Fibroblast of lung (primary cell): ENCODE measurements at places on chromosomes 12 and 14. TPM values are rescaled to one million over a fixed set of nuclear protein-coding genes. Genes with fewer than 3 reads are reported as not detected.

DNA sequence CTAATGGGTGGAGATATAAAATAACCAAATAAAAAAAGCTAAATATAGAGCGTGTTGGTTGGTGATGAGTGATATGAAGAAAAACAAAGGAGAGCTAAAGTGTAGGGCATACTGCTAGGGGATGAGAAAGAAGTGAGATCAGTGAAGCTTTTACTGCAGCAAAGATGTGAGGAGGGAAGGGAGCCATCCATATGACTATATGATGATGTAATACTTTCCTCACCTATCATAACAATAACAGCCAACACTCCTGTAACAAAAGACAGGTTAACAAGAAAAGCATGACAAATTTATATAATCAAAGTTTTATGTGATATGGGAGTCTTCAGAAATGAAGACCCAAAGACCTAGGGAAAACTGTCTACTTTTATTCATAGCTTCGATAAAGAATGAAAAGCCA, 57.4 kb upstream of the LRFN5 start:
- no peak for DNase-seq

- DNase-seq: peak; percentile 10
These were observed 1.1 kb downstream of the DIP2B start for GRCh38 chr12:50505675-50506530.

DNA sequence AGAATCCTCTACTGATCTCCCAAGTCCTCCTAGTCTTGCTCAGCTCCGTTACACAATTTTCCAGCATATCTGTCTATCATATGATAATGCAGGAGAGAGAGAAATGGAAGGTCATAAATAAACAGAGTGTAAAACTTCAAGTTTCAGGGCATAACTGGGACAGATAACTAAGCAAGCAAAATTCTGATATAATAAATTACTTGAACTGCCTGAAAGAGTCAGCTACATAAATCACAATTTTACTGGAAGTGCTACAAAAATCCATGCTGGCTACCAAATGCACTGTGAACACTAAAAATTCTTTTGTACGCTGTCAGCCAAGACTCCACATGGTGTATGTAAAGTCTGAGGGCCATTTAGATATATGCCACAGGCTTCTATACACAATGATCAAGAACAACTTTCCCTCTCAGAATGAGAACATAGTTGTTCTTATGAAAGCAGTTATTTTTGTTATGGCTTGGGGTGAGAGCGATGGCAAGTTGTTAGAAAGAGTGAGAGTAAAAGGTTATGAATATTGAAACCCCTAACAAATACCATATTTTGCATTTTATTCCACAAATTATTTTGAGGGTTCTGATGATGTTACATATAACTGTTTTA, 41.1 kb downstream of the GRIP1 start:
- peak; percentile 73 for DNase-seq

DNA sequence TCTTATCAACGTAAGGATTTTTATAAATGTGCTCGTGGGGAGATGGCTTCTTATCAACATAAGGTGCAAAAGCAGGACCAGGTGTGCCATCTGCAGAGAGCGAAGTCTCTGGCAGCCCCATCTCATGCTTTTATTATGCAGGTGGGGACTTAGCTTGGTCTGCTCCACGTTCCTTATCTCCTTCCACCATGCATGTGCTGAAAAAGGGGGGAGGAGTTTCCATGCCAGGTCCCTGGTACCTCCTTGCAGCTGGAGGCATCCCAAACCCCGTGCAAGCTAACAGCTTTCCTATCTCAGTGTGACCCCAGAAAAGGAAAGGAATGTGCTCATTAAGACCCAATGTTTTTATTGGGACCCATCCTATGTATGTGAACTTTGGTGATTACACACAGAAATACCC, 608.5 kb downstream of the TMEM121 start:
- DNase-seq: no peak

GRCh38 chr12:107684029-107684795, 1.4 kb upstream of the PWP1 start:
- DNase-seq: peak; percentile 3

DNA sequence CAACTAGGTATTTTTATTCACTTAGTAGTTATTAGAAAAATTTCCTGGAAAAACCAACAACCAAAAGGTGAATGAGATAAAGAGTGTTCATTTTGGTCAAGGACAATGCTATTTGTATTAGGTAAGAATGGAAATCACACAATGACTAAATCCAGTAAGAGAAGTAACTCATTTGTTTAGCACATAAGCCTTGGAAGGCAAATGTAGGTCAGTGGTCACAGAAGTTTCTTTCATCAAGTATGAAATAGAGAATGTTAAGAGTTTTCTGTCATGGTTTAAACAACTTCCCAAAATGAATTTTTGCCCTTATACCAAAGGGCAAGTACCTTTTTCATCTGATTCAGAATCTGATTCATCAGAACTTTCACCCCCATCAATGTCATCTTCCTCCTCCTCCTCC, 101.7 kb downstream of the KIF21A start:
- no peak for DNase-seq

- DNase-seq: peak; percentile 19
These were observed 37.2 kb upstream of the C14orf132 start for GRCh38 chr14:96001866-96002497.

- DNase-seq: peak; percentile 4
These were observed 22.6 kb downstream of the IFNG-AS1 start for GRCh38 chr12:68011882-68012207.

GRCh38 chr12:58443981-58444371, 476.3 kb downstream of the LRIG3 start:
- peak; percentile 40 for DNase-seq

- DNase-seq: no peak
These were observed 21.6 kb downstream of the PKP2 start for GRCh38 chr12:32874975-32875374.

- peak; percentile 85 for DNase-seq
These were observed 201.0 kb upstream of the DIO3 start for GRCh38 chr14:101360054-101360911.

GRCh38 chr12:111037047-111037446, 116.7 kb upstream of the MYL2 start:
- no peak for DNase-seq

- no peak for DNase-seq
These were observed 75.8 kb downstream of the MOK start for GRCh38 chr14:102229071-102229738.

GRCh38 chr12:110253176-110253575, 27.9 kb upstream of the ATP2A2 start:
- DNase-seq: no peak

DNA sequence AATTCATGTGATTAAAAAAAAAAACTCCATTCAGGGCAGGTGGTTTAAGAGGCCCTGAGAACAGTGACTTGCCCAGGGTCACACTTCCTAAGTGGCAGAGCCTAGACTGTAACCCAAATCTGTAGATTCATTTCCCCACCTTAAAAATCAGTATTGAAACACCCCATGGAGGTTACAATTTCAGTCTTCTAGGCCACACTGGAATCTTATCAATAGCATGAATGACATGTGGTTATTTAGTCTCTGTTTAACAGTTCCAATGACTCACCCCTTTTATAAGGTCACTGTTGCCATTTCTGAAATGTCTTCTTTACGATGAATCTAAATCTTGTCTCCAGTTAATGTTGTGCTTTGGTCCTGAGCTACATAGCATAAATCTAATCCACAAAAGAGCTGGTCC, 262.3 kb upstream of the GRIP1 start:
- DNase-seq: no peak

DNA sequence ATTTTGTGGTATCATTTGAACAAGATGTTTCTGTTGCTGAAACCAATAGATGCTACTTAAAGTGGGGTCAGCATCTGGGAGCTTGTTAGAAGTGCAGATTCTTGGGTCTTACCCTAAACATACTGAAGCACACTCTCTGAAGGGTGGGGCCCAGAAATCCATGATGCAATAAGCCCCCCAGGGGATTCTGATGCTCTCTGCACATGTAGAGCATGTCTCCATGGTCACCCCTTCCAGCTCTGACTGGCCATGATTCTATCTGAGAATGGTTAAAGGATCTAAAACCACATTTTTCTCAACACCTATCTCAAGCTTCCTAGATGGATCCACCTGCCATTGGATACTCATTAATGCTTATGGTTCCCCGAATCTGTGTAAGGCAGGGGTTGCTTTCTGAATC, 20.4 kb downstream of the JDP2 start:
- no peak for DNase-seq

- no peak for DNase-seq
These were observed 230.7 kb downstream of the BCL11B start for GRCh38 chr14:99041141-99041819.

DNA sequence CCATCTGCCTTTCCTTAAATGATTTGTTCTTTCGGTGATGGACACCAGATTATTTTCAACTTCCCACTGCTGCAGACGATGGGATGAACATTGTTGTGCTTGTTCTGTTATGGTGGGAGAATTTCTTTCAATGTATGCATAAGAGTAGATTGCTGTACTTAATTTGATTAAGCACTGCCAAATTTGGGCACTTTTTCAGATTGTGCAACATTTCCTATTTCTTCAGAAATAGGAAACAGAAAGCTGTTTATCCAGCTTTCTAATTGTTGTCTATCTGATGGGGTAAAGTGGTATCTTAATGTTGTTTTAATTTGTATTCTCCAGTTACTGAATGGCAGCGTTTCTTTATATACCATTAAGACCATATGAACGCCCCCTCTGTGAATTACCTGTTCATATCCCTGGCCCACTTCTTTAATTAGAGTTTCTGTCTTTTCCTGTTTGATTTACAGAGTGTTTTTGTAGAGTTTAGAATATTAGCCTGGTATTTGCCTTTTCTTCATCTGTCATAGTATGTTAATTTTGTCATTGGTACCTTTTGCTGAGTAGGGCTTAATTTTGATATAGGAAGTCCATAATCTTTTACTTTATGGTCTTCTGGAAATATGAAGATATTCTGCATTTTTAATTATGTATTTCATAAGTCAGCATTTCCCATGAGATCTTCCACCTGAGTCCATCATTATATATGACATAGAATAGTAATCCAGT, 59.6 kb downstream of the DIP2B start:
- DNase-seq: no peak

DNA sequence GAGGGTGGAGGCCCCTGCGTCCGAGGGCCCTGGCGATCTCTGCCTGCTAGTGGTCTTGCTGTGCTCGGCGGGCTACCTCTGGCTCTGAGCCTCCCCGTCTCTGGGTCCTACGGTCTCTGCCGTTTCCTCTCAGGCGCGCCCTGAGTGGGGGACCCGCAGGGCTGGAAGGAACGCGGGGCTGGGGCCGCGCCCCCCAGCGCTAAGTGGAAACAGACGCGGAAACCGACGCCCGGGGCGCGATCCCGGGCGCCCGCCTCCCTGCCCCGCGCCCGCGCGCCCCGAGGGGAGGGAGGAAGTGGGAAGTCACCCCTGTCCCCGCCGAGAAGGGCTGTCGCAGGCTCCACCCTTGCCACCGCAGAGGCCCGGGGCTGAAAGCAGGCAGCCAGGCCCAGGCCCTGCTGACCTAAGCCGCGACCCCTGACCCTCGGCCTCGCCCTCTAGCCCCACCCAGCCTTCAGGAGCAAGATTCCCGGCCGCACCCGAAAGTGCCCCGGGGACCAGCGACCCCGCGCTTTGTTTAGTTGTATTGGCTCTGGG, 831 bp downstream of the CRIP1 start:
- no peak for DNase-seq

- no peak for DNase-seq
These were observed 87.1 kb downstream of the ETNK1 start for GRCh38 chr12:22712083-22712482.

- DNase-seq: peak; percentile 43
These were observed 178.3 kb upstream of the PLEKHA5 start for GRCh38 chr12:18951218-18951617.

DNA sequence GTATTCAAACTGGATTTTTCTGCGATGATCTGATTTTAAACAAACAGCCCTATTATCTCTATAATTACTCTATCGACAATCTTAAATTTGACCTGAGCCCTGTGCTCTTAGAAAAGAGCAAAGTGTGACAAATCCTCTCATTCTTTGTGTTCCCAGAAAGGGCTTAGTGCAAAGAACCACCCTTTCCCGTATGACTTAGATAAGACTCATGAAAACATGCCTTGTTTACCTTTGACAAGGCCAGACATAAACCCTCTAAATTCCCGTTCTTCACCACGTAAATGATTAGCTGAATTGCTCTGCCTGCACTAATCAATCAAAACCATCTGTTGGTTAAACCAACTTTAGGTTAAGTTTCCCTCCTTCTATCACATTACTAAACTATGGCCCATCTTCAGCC, 285.7 kb upstream of the SEL1L start:
- DNase-seq: no peak

DNA sequence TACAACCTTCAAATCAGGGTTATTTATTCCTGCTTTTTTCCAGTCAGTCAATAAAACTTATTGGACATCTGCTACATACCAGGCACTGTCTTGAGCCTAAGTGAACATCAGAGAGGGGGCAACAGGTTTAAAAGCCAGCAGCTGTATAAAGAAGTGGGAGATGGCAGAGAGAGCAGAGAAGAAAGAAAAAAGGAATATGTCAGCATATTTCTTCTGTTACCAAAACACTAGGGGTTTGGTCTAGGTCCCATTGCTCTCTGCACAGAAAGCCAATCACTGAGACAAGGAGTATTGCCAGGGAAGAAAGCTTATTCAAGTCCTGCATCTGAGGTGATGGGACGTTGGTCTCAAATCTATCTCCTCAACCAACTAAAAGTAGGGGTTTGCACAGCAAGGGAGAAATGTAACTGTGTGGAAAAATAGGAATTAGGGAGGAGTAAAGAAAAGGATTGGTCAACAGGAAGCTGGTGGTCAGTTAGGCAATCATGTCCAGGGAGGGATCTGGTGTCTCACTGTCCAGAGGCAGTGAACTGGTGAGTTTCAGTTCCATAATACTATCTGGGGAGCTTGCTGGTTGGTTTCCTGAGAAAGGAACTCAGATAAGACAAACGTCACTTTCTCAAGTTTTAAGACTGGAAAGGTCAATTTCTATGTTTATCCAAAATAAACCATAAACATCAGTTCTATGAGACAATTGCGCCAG, 107.5 kb downstream of the PHLDA1 start:
- DNase-seq: peak; percentile 38

SYT1 gene
- total RNA-seq: 0.51 and 2.1 TPM in 2 replicates

KCNH3 gene
- 0.17 and 0.26 TPM in 2 replicates for total RNA-seq

PITPNM2 gene
- total RNA-seq: 4.4 and 6.6 TPM in 2 replicates

CEP170B gene
- total RNA-seq: 10.3 and 13.9 TPM in 2 replicates

SIX1 gene
- total RNA-seq: 1.8 and 8.3 TPM in 2 replicates

BICDL1 gene
- under 0.01 TPM in 1 of 2 replicates, not detected in the other for total RNA-seq

SYNDIG1L gene
- total RNA-seq: not detected in 2 replicates

P2RX2 gene
- not detected in 2 replicates for total RNA-seq

KCNJ8 gene
- 7.4 and 13.2 TPM in 2 replicates for total RNA-seq

C14orf39 gene
- total RNA-seq: not detected in 2 replicates

TSHR gene
- total RNA-seq: not detected in 2 replicates

OAS3 gene
- 2.6 and 3.5 TPM in 2 replicates for total RNA-seq

MDGA2 gene
- not detected in 2 replicates for total RNA-seq

GUCY2C gene
- not detected in 2 replicates for total RNA-seq
